Stimulated activated CD8-positive, alpha-beta memory T cell treated with anti-CD3 and anti-CD28 coated beads, Interleukin-4, amount 100 ng/mL, for 48 hours (primary cell): ENCODE measurements at places on chromosomes 7 and 10.
A peak's percentile ranks its signal among the peaks of the same experiment; 100 is the strongest.

GRCh38 chr10:11208243-11208642 is 190.6 kb downstream of the CELF2 start:
- DNase-seq: no peak

DNA sequence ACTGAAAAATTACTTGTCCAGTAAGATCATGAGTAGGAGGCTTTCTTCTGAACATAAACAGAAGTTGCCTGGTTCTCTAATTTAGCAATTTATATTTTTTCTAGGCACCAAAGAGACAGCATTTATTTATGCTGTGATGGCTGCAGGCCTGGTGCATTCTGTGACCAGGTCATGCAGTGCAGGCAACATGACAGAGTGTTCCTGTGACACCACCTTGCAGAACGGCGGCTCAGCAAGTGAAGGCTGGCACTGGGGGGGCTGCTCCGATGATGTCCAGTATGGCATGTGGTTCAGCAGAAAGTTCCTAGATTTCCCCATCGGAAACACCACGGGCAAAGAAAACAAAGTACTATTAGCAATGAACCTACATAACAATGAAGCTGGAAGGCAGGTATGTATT is 2.8 kb downstream of the WNT16 start:
- DNase-seq: no peak

DNA sequence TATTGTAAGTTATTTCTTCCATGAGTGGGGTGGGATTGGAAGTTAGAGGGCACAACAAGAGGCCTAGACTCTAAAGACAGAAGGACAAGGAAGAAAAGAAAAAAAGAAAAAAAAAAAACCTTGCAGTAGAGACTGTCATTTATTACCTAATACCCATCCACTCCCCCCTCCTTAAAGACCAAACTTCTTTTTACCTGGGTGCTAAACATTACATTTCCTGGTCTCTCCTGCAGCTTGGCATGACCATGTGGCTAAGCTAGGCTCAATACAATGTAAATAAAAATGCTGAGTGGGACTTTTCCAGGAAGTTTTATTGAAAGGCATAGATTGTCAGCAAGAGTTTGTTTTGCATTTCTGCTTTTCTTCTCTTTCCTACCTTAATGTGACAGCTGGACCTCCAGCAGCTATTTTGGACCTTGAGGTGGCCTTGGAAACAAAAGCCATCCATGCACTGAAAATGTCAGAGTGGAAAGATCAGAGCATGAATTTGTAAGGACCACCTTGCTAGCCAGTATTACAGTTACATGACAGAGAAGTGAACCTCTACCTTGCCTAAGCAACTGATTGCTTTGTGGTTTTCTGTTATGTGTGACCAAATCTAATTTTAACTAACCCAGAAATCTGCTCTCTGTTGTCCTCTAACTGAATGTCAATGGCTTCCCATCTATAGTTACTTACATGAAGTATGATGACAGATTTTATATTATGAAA is 81.3 kb upstream of the SFMBT2 start:
- DNase-seq: no peak

GRCh38 chr10:108348215-108348614 is 1183.7 kb upstream of the SORCS1 start:
- DNase-seq: no peak

DNA sequence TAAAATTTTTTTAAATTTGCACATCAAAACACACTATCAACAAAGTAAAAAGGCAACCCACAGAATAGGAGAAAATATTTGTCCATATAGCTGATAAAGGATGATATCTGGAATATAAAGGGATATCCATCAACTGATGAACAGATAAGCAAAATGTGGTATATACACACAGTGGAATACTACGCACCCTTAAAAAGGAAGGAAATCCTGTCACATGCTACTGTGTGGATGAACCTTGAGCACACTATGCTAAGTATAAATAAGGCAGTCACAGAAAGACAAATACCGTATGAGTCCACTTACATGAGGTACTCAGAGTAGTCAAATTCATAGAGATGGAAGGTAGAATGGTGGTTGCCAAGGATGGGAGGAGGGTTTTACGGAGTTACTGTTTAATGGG is 37.7 kb downstream of the ARHGAP19 start:
- DNase-seq: no peak

DNA sequence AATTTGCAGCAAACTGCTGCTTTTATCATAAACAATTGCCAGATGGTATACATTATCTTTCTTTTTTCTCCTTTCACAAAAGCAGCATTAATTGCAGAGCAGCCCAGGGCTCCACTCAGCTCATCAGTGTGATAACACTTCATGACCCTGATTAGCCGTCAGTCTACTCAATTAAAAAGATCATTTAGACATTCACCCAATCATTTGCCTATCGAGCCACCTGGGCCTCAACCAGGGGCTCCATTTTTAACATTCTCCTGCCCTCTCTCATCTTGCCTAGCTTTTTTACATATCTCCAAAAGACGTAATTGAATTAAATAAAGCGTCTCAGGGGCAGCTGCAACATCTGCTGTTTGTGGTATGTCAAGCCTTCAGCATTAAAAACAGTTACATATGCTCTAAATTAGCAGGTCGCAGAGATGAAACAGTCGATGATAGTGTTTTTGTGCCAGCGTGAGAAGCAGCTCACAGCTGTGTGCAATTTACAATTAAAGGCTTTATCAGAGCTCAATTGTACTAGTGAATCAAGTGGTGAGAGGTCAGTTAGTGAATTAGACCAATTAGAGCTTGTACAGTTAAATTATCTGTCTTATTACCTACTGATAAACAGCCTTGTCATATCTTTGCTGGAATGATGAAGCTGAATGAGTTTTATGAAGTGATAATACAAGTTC is 522.5 kb downstream of the ETV1 start:
- DNase-seq: no peak

GRCh38 chr10:46523119-46523961 is 33.1 kb downstream of the GPRIN2 start:
- DNase-seq: peak; percentile 18

DNA sequence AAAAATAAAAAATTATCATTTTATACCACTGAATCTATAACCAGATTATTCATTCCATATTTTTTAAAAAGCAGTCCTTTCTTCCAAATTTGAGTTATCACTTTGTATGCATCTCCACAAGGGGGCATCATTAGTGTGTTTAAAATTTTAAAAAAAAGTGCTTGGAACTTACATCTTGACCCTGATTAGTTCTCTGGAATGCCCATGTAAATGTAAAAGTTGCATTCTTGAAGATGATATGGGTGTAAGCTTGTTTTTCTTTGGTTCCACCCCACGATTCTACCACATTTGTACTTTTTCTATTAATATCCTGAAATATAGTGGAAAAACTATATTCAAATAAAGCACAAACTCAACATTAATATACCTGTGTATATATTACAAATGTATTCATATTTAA is 144.9 kb downstream of the ELAPOR2 start:
- no peak for DNase-seq

- no peak for DNase-seq
Measured at GRCh38 chr7:100466653-100467605, 2.9 kb upstream of the SPACDR start.

DNA sequence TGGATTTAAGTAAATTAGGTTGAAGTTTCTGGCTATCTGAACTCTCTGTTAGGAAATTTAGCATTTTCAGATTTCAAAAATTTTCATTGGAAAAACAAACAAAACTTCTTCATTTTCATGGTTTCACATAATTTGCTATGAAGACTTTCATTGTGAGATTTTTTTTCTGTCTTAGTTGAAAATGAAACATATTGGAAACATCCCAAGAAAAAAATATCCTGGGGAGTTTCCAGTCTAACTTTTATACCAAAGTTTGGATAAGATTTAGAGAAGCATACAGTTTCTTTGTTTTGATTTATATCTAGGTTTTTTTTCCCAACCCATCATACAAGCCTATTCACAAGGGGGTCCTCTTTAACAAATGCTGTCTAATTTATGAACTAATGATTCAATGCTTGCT is 300.5 kb upstream of the SEMA3A start:
- DNase-seq: no peak

DNA sequence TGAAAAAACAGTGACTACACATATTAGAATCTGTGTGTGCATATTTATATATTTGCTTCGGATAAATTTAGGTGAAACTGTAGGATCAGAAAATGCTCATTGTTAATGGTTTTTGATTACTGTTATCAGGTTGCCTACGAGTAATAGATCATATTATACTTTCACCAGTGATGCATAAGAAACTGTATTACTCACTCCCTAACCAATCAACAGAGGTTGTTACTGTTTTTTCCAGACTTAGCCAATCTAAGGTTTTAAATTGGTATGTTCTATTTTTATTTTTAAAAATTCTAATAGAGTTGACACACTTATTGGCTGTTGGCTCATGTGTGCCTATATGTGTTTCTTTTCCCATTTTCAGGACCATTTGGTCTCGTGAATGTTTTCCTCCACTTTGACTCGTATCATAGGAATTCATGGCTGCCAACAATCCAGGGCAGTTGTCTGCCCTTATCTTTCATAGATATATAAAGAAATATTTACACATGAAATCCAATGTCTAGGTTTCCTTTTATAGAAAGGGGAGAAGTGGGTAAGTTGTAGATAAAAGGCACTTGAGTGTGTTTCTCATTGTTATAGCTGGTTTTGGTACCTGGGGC is 59.2 kb downstream of the ANLN start:
- DNase-seq: no peak

- no peak for DNase-seq
Measured at GRCh38 chr10:16192337-16192736, 244.5 kb upstream of the PTER start.

GRCh38 chr10:64636461-64636860 is 1115.3 kb downstream of the REEP3 start:
- DNase-seq: no peak

- no peak for DNase-seq
Measured at GRCh38 chr7:31171984-31172383, 119.9 kb downstream of the ADCYAP1R1 start.

DNA sequence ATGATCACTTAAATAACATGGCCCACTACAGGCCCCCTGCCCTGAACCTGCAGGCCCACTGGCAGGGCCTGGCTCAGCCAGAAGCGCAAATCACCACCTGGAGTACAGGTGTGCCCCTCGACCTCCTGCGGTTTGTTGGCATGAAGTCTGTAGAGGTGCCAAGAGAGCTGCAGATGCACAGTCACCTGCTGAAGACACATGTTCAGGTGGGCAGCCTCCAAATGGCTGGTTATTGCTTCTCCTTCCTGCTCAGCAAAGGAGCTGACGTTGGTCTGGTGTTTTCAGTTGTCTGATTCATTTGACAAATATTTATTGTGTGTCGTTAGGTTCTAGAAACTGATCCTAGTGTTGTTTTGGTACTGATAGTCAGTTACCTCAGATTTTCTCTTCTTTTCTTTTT is 29.0 kb downstream of the DHTKD1 start:
- DNase-seq: no peak

DNA sequence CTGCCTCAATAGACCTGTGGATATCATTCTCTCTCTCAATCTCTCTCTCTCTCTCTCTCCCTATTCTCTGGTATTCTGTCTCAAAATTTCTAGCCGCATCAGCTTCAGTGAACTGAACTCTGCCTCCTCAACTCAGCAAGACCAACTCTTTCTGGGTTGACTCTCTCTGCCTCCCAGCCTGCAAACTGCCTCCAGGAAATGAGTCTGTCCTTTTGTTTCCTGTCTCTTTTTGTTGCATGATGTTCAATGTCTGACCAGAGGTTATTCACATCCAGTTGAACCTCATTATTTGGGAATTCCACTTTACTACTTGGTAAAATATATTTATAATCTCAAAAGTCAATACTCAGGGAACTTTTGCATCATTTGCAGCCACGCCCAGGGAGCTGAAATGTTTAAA is 682.7 kb upstream of the FZD8 start:
- no peak for DNase-seq

DNA sequence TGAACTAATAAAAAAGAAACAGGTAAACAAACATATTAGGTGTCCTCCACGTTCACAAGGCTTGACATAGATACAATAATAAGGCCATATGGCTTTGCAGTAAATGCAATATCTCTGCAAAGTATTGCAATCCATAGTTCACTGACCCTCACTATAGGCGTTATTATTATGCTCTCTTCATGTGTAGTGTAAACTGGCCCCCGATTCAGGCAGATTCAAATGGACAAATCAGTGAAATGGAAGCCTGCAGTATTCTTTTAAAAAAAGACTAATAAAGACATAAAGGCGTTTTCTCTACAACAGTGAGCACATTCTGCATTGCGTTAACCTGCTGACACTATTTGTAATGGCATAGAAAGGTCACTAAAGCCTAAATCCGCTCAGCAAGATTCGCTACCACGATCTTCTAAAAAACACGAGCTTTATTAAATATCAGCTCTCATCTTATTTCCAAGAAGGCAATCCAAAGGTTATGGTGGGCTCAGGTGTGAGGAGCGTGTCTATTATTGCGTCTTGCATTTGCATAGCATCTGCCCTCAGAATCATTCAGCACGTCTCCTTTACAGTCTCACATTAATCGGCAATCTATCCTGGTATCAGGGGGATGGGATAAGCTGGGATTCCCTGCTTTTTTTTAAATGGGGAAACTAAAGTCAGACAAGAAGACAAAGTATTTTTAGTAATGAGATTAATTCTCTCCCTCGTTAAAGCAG is 36.2 kb downstream of the FRMD4A start:
- DNase-seq: no peak

DNA sequence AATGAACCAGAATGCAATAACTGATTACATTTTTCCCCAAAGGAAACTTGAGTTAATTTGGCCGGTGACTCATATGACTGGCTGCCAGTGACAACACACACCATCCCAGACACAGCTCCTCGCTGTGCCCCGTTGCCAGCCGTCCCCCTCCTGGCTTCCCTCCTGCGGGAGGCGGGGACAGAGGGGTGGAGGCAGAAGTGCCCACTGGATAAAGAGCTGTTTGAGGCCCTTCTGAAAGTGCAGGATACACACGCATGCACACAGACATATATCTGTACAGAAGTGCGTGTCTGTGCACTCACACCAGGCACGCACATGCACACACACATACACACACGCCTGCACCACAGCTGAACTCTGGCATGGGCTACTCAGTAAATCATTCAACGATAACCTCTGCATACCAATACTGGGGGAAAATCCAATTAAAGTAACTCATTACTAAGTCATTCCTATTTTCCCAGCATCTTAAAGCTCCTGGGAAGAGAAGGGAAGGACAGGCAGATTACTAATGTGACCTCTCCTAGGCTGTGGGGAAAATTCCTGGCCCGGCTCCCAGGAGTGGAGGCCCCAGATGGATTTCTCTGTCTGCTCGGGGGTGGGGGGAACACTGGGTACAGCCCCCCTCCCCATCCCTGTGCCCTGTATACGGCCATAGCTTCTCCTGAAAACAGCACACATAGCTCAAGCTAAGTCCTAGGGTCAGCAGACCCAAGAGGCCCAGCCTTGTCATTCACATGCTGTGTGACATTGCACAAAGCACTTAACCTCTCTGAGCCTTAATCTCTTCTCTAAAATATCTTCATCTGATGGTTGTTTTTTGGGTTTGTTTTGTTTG is 52.3 kb upstream of the MYL10 start:
- DNase-seq: no peak

GRCh38 chr10:68235581-68235980 is 3.7 kb upstream of the ATOH7 start:
- DNase-seq: no peak
